ENCODE measurements at places on chromosomes 11 and 22. TPM values are rescaled to one million over a fixed set of nuclear protein-coding genes. Genes with fewer than 3 reads are reported as not detected.

- H3K4me1 ChIP-seq, result peaks cover 30% of the 10 kb centered on the region
- H3K36me3 ChIP-seq, result no peaks in the 10 kb centered on the region
- H3K27ac ChIP-seq, result peak overlapping the region; percentile 70
- DNase-seq, result no peak
Measured at GRCh38 chr11:35639591-35640179, 21.4 kb downstream of the FJX1 start.

The FAM180B gene
- 0.36 TPM for total RNA-seq

- H3K4me1 ChIP-seq, result peaks cover 18% of the 10 kb centered on the region
- H3K27ac ChIP-seq, result no peak overlapping the region
- H3K4me3 ChIP-seq, result no peak overlapping the region
- no peaks in the 10 kb centered on the region for H3K36me3 ChIP-seq
Measured at GRCh38 chr11:117444256-117444655, 116.6 kb downstream of the CEP164 start.

DNA sequence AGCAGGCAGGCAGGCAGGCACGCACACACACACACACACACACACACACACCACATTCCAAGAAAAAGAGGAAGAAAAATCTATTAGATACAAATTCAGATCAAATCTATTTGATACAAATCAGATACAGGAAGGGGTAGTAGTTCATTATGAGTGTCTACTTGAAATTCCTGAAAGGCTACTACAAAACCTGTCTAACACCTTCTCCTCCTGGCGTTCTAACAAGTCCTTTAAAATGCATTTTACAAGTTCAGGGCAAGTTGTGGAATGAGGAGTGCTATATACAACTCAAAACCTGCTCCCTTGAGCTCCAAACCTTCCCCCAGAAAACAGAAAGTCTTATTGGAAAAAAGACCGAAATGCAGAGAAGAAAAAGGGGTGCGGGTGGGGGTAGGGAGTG, 476 bp downstream of the ARHGAP32 start:
- DNase-seq, result no peak
- no peak overlapping the region for H3K27ac ChIP-seq
- no peak overlapping the region for H3K4me3 ChIP-seq
- H3K27me3 ChIP-seq, result no peaks in the 10 kb centered on the region
- H3K36me3 ChIP-seq, result peaks cover 8% of the 10 kb centered on the region

- no peak overlapping the region for H3K4me3 ChIP-seq
- no peak overlapping the region for H3K27ac ChIP-seq
- no peaks in the 10 kb centered on the region for H3K27me3 ChIP-seq
- DNase-seq, result no peak
Measured at GRCh38 chr22:21043860-21044535, 1.7 kb upstream of the LRRC74B start.

DNA sequence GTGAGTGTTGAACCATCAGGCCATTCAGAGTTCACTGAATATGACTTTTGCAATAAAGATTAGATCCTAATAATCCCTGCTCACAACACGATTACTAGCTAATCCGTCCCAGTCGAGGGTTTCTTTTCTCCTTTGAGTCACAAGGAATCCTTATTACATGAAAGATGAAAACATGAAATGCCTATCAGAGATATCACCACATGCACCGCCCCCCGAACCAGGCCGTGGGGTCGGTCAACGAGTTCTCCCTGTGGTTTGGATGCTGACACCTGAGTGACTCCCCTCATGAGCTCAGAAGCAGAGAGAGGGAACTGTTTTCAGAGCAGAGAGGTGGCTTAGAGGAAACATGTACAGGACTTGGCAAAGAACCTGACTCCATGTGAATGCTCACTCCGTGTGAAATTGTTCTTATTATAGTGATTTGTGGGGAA, 263.3 kb downstream of the ETS1 start:
- H3K4me3 ChIP-seq, result no peak overlapping the region
- peak overlapping the region; percentile 83 for H3K27ac ChIP-seq
- no peak for DNase-seq

DNA sequence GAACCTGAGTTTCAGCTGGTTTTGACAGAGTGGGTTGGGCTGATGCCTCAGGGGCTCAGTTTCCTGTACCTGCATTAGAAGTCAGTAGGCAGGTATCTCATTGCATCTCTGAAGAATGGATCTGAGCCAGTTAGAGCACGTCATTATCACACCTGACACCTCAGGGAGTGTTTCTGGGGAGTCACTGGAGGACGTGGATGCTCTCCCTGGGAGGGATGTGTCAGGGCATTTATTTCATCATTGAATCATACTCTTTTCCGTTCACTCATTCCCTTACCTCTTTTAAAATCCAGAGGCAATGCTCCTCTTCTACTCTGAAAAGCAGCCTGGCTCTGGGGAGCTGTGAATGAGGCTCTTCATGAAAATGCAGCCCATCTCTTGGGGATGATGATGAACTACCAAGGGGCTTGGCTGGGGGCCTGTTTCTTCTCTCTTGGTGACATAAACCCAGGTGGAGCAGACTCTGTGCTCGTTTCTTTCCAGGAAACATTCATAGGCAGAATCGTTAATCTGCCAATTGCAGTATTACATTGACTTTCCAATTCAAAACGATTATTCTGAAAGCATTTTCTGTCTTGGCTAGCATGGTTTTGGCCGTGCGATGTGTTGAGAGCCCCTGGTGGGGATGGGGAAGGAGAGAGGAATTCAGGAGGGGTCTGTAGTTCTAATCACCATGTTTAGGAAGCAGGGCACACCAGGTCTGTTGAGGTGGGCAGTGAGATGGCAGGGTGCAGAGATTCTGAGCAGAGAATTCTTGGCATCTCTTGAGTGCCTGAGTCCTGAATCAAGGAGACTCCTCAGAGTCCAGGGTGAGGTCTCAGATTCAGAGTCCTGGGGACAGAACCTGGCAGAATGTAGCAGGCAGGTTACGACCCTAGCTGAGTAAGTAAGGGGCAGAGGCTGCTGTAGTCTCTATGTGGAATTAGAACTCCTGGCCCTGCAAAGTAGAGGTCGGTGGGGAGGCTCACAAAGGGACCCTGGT, 12.6 kb downstream of the PARVA start:
- peaks cover 49% of the 10 kb centered on the region for H3K4me1 ChIP-seq
- H3K27ac ChIP-seq, result peak overlapping the region; percentile 52
- H3K27me3 ChIP-seq, result no peaks in the 10 kb centered on the region
- DNase-seq, result no peak

GRCh38 chr11:68038226-68038717, 553 bp upstream of the TCIRG1 start:
- H3K4me1 ChIP-seq, result peaks cover 8% of the 10 kb centered on the region
- H3K27me3 ChIP-seq, result no peaks in the 10 kb centered on the region
- no peak for DNase-seq
- H3K27ac ChIP-seq, result no peak overlapping the region
- peak overlapping the region; percentile 43 for H3K4me3 ChIP-seq
- peaks cover 4% of the 10 kb centered on the region for H3K36me3 ChIP-seq

DNA sequence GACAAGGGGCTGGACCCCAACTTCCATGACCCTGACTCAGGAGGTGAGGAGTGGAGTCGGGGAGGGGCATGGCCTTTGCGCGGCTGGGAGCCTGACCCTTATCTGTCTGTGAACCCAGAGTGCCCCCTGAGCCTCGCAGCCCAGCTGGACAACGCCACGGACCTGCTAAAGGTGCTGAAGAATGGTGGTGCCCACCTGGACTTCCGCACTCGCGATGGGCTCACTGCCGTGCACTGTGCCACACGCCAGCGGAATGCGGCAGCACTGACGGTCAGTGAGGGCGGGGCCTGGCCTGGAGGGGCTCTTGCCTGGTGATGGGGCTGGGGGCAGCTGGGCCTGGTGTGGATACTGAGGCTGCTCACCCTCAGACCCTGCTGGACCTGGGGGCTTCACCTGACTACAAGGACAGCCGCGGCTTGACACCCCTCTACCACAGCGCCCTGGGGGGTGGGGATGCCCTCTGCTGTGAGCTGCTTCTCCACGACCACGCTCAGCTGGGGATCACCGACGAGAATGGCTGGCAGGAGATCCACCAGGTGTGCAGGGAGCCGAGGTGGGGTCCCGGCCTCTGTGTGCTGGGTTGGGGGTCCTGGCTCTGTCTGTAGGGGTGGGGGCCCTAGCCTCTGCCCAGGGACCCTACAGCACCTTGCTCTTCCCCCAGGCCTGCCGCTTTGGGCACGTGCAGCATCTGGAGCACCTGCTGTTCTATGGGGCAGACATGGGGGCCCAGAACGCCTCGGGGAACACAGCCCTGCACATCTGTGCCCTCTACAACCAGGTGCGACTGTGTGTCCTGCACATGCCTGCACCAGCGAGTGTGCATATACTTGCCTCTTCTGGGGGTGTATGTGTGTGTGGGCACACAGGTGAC, 6.3 kb downstream of the SHANK3 start:
- no peaks in the 10 kb centered on the region for H3K36me3 ChIP-seq
- no peak overlapping the region for H3K4me3 ChIP-seq
- no peak overlapping the region for H3K27ac ChIP-seq

DNA sequence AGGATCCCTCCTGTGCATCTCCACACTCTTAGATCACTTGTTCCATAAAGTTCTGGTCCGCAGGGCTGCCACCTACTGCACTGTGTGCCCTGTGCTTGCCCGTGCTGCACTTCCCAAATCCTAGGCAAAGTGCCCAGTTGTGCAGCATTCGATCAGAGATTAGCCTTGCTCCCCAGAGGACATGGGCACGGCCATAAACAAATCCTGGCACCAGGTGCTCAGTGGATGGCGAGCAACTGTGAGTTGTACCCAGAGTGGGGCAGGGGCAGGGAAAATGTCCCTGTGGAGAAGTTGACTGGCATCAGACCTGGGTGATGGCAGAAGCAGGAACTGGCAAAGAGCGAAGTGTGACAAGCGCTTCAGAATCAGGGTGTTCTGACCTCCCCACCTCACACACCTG, 4.7 kb downstream of the FADS2 start:
- H3K36me3 ChIP-seq, result peaks cover 2% of the 10 kb centered on the region
- DNase-seq, result no peak
- H3K4me1 ChIP-seq, result peaks cover 59% of the 10 kb centered on the region

The TRIM64C gene
- not detected for total RNA-seq

DNA sequence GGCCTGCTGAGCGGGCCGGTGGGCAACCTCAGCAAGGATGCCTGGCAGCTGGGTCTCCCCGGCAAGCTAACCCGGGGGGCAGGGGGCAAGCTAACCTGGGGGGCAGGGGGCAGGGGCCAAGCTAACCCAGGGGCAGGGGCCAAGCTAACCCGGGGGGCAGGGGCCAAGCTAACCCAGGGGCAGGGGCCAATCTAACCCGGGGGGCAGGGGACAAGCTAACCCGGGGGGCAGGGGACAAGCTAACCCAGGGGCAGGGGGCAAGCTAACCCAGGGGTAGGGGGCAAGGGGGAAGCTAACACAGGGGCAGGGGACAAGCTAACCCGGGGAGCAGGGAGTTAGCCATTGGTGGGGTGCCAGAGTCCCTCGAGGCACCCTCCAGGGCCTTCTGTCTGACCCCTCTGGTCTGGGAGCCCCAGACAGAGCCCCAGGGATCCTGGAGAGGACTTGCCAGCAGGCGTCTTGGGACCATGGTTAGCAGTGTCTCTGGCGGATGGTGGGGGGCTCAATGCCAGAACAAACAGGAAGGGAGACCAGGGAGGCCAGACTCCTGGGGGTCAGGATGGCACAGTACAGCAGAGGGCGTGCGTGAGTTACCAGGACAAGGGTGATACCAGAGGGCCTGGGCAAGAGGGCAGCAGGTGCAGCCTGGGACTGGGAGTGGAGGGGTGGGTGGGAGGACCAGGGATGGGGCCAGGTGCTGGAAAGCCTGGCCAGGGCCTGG, 16.1 kb downstream of the IGF2 start:
- peak overlapping the region; percentile 25 for H3K27ac ChIP-seq
- peaks cover 8% of the 10 kb centered on the region for H3K27me3 ChIP-seq
- H3K36me3 ChIP-seq, result no peaks in the 10 kb centered on the region
- H3K4me3 ChIP-seq, result no peak overlapping the region
- no peak for DNase-seq

DNA sequence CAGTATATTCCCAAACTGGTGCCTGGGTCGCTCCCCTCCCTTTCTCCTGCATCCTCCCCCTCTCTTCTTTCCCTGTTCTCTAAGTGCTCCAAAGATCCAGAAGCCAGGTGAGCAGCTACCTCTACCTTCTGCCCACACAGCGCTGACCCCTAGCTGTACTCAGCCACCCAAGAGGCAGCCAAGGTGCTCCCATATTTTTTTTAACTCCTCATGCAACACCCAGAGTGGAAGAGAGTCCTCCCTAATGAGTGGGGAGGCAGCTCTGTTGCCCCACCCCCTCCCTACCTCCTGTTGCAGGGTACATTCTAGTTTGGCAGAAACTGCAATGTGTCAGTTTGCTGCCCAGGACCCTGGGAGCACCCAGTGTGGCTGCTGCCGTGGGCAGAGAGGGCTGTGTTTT, 40.2 kb downstream of the RPL27A start:
- peaks cover 10% of the 10 kb centered on the region for H3K36me3 ChIP-seq
- peak overlapping the region; percentile 45 for H3K27ac ChIP-seq
- DNase-seq, result no peak
- H3K4me1 ChIP-seq, result peaks cover 63% of the 10 kb centered on the region

The PATE1 gene
- not detected for total RNA-seq

GRCh38 chr11:109739379-109739778, 317.4 kb downstream of the C11orf87 start:
- no peaks in the 10 kb centered on the region for H3K36me3 ChIP-seq
- H3K4me3 ChIP-seq, result no peak overlapping the region
- H3K4me1 ChIP-seq, result peaks cover 5% of the 10 kb centered on the region
- H3K27ac ChIP-seq, result no peak overlapping the region
- H3K27me3 ChIP-seq, result no peaks in the 10 kb centered on the region

DNA sequence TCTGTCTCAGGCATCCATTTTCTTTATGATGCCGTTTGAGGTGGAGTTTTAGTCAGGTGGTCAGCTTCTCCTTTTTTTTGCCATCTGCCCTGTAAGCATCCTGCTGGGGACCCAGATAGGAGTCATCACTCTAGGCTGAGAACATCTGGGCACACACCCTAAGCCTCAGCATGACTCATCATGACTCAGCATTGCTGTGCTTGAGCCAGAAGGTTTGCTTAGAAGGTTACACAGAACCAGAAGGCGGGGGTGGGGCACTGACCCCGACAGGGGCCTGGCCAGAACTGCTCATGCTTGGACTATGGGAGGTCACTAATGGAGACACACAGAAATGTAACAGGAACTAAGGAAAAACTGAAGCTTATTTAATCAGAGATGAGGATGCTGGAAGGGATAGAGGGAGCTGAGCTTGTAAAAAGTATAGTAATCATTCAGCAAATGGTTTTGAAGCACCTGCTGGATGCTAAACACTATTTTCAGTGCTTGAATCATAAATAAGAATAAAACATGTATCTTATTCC, 10.9 kb upstream of the HBE1 start:
- no peaks in the 10 kb centered on the region for H3K27me3 ChIP-seq
- no peak for DNase-seq
- peaks cover 2% of the 10 kb centered on the region for H3K4me1 ChIP-seq
- no peaks in the 10 kb centered on the region for H3K36me3 ChIP-seq
- no peak overlapping the region for H3K4me3 ChIP-seq

- peak overlapping the region; percentile 83 for H3K4me3 ChIP-seq
- H3K27ac ChIP-seq, result peak overlapping the region; percentile 98
- peaks cover 49% of the 10 kb centered on the region for H3K4me1 ChIP-seq
- no peak for DNase-seq
Measured at GRCh38 chr11:72719144-72719543, 33.1 kb downstream of the ARAP1 start.

The PARVG gene
- total RNA-seq, result 0.53 TPM

DNA sequence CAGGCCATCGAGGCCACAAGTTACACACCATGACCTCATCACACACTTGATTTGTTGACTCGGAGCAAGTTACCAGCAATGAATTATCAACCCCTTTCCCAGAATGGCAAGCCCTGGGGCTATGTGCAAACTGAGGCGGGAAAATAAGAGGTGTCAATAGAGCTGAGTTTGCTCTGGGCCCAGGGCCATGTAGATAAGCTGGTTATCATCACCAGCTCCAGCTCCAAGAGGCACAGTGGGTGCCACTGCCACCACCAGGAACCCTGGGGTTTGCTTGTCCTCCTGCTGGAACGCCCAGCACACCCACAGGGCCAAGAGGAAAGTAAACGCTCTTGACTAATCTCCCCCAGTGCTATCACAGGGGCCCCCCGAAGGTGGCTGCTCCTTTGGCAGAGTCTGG, 13.0 kb upstream of the VPS37C start:
- H3K27ac ChIP-seq, result no peak overlapping the region
- no peaks in the 10 kb centered on the region for H3K36me3 ChIP-seq
- no peak for DNase-seq
- no peaks in the 10 kb centered on the region for H3K4me1 ChIP-seq

Data from mesothelial cell of epicardium (in vitro differentiated cells).